ENCODE measurements at places on chromosomes 13 and 19.

- no peak for DNase-seq
Measured at GRCh38 chr19:5070930-5071329, 102.0 kb downstream of the KDM4B start.

GRCh38 chr19:14248578-14249011 is 42.6 kb upstream of the ADGRL1 start:
- no peak for DNase-seq

DNA sequence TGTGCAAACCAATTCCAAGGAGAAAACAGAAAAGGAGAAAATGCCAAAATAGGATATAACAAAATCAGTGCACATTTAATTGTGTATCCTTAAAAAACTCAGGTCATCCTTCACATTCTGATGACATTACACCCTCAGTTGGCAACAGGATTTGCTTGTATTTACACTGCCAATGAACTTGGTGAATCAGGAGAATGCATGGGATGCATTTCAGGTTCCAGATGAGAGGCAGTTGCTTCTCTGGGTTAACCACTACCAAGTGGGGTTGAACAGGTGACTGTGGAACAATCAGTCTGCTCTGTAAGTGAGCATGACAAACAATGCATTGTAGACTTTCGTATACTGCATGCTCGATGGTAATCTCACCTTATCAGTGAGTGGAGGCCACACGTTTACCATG is 79.1 kb downstream of the STARD13 start:
- no peak for DNase-seq

DNA sequence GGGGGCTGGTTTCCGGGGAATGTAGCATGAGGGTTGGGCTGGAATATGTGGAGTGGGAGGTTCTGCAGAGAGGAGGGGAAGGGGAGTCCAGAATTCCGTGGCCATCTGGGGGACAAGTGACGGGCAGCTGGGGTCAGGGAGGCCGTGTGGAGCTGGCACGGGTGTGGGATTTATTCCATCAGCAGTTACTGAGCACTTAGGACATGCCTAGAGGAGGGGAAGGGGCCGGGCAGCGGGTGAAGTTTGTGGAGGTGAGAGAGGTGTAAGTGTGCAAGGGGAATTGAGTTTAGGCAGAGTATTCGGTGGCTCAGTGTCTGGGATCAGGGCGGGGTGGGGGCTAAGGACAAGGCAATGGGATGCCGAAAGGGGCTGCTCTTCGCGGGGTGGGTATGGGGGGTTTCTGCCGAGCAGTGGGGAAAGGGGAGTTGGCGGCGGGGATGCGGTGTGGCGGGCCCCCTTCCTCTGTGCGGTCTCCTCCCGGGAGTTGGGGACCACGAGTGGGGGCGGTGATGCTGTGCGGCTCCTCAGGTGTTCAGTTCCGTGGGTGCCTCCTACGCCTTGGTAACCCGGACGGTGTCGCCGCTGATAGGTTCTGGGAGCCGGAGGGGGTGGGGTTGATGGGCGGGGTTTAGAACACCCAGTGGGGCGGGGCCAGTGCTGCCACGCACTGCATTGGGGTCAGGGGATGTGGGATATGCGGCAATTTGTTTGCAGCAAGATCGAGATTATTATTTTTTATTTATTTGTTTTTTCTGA is 5.4 kb downstream of the CCDC61 start:
- DNase-seq = peak; percentile 91

DNA sequence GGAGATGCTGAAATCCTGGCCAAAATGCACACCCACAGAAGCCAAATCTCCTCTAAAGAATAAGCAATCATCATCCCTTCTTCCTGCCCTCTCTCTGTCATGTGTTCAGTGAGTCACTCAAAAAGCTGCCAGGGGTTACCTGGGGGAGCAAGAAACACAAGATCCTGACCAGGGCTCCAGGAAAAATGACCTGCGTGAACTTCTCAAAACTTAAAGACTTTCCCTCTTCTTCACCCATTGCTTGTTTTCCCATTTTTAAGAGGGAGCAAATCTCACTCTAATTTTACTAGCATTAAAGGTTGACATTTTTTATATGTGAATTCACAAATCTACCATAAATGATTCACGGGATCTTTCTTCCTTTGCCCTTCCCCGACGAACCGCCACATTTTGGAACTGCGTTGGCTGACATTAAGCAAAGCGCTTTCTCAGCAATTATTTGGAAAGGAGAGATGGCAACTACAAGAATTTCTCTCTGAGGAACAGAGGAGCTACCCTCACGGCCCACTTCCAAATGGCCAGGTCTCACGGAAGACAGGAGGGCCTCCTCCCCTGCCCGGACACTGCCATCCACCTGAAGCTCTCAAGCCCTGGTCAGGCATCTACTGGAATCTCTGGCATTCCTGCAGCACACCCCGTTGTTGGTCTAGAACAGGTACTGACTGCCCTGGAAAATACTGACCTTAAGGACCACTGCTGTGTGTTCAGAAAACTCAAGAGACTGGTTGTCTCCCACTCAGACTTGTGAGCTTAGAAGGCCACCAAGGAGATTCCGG is 14.2 kb downstream of the TSHZ3 start:
- no peak for DNase-seq

GRCh38 chr13:113080901-113081521 is 24.6 kb upstream of the F7 start:
- no peak for DNase-seq

DNA sequence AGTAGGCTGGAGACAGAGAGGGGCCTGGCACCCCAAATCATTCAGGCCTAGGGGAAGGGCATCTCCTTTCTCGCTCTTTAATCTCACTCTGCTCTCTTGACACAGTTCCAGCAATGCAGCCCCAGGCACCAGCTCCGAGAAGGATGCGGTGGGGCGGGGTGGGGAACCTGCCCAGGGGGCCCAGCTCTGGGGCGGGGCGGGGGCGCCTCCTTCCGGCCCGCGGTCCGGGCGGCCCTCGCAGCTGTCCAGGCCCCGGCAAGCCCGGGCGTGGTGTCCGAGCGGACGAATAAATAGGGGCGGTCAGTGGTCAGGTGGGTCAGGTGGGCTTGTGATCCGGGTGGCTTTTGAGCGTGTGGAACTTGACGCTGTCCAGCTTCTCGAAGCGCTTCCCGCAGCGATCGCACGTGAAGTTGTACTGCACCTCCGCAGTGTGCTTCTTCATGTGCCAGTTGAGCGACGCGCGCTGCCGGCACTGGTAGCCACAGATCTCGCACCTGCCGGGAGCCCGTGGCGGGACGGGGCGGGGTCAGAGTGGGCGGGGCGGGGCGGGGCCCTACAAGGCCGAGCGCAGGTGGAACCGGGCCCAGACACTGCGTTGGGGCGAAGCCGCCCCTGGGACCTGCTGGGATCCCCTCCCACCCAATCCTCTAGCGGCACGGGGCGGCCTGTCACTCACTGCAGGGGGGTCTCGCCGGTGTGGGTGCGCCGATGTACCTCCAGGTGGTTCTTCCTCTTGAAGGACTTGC is 2.7 kb upstream of the ELAVL3 start:
- DNase-seq = no peak

DNA sequence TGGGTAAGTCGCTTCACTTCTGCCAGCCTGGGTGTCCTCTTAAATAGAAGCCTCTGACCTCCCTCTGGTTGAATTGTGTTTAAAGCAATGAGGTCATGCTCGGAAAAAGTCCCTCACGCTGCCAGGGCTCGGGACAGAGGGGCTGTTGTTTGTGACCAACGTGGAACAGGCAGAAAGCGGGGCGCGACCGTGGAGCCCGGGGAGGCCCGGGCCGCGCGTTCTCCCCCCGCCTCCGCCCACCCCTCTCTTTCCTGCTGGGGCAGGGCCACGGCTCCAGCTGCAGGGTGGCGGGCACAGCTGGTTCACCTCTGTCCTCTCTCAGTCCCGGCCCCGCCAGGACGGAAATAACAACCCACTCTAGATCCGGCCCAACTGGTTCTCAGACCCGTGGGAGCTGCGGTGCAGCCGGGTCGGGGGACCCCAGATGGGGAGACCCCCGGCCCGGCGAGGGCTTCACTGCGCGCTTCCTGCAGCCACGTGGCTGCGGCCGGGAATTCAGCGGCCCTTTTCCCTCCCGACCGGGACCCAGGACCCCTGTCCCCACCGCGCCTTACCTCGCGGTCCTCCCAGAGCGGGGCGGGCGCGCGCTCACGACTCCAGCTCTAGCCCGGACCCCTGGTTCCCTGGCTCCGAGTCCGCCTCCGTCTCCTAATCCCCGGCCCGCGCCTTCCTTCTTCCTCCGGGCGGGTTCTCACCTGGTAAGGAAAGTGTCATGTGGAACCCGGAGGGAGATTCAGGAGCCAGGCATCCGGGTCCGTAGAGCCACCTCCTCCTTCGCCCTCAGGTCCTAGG is 1.9 kb downstream of the CDC42EP5 start:
- no peak for DNase-seq
